Forelimb muscle (tissue), 1 donor: ENCODE measurements at places on chromosomes 5 and 9.

- no peak for DNase-seq
These were observed 32.1 kb downstream of the IRX2 start for GRCh38 chr5:2719332-2719731.

- DNase-seq = no peak
These were observed 53.2 kb downstream of the ZNF474 start for GRCh38 chr5:122182491-122182921.

- no peak for DNase-seq
These were observed 49.8 kb downstream of the SGCD start for GRCh38 chr5:156376751-156377150.

DNA sequence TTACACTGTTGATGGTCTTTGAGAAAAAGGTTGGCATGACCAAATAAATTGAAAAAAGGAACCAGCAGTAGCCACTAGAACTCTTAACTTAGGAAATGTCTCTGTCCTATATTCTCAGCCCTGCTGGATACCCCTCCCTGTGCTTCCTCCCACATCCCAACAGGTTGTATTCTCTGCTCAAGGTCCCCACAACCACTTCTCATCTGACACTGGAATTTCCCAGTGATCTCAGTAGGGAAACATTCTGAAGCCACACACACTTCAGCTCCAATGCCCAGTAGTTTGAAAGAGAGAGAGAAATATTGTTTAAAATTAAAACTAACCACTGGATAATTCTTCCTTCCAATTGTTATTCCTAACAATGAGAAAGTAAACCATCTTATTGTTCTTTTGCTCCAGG lies 30.0 kb upstream of the NREP start:
- DNase-seq = no peak

DNA sequence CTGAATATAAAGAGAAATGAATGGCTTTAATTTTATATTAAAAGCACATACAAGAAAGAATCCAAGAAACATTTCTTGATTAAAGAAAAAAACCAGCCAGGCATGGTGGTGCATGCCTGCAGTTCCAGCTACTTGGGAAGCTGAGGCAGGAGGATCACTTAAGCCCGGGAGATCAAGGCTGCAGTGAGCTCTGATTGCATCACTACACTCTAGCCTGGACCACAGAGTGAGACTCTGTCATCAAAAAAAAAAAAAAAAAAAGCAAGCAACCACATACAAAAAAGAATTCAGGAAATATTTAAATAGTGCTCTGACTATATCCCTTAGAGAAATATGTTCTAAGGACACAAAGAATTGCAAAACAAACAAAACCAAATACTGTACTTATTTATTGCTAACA lies 2.5 kb upstream of the PLAC8L1 start:
- DNase-seq = no peak

DNA sequence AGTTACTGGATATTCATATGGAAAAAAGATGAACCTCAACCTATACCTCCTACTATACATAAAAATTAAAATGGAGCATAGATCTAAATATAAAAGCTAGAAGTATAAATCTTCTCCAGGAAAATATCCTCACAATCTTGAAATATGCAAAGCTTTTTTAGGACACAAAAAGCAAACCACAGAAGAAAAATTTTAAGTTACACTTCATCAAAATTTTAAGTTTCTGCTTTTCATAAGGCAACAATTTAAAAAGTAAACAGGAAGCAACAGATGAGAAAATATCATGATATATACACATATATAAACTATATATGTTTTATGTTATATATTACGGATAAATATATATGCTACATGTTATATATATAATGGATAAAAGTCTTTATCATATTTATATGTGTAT lies 157.5 kb downstream of the ADAMTS6 start:
- DNase-seq = no peak

GRCh38 chr9:98807814-98808195 lies 335 bp downstream of the GALNT12 start:
- no peak for DNase-seq
